ENCODE measurements at places on chromosomes 1 and 21.
A peak's percentile ranks its signal among the peaks of the same experiment; 100 is the strongest.

GRCh38 chr1:53919675-53920066 is 25.7 kb downstream of the DIO1 start:
- no peak for DNase-seq

DNA sequence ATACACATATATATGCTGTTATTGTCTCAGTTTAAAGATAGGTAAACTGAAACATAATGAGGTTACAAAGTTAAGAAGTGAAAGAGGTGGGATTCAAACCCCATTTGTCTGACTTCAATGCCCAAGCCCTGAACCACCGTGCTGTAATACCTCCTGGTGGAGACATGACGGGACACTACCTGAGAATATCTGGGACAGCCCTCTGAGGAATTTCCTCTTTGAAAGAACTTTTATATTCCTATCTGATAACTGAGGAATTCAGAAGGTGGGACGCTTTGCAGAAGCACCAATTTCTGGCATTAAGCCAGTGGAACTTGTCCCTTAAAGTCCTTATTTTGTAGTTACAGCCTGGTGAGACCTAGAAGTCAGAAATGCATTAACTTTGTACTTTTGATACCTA is 32.1 kb upstream of the FASLG start:
- DNase-seq, result no peak

DNA sequence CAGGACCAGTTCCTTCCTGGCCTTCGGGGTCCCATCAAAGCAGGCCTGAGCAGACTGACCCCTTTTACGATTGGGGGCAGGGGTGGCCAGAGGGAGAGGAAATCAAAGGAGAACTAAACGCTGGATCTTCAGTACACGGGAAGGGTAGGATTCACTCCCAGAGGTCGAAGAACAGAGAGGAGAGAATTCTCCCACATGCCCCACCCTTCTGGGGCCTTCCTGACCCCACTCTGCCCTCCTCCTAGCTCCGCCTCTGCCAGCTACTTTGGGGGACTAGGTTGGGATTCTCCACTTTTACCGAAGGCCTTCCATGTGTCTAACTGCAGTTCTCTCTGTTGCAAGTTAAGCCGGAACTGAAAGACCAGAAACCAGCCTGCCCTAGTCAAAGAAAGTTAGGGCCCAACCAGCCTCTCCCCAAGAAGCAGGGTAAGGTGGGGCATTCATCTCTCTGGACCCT is 654 bp upstream of the ARHGEF2 start:
- peak; percentile 62 for DNase-seq

DNA sequence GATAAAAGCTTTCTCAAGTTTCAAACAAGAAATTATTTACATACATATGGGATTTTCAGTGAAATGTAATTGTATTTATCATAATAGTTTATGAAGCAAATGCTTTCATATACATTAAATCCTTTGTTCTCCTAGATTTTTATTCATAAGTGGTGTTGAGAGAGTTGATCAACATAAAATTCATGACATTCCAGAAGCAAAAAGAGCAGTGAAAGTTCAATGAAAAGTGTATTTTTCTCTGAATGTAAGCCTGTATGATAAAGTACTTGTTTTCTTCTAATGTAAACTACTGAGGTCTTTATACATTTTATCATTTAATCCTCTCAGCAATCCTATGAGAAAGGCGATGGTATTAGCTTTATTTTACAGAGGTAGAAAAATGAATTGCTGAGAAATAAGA is 146.5 kb downstream of the PLA2G4A start:
- DNase-seq, result no peak

DNA sequence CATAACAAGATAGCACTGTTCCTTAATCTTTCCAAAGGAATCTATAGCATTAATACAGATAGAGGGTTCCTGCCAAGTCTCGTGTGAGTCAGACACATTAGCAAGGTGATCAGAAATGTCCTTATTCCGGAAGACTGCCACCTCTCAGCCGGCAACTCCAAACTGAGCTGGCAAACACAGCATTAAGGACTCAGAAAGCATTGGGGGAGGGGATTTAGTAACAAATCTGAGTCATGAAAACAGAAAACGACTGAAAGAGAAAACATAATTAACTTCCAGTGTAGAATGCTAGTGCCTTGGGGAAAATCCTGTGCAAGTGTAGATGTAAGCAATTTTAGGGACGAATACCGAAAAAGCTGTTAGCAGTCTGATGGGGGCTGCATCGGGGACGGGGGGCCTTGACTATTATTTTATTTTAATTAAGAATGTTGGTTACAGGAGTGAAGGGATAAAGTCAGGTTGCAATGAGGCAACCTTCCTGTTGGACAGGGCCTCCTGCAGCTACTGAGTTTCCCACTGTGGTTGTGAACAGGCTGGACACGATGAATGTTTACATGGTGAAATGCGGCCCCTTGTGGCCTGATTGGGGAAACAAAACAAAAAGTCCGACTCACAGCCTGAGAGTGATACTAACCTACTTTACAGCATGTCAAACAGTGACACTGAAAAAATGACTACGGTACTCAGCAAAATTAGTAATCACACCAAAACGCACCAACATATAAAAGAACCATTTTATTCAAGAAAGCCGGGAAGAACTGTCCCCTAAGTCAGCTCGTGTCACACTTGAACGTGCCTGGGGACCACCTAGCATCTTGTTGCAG is 20.7 kb downstream of the MIS18A start:
- DNase-seq, result peak; percentile 72

DNA sequence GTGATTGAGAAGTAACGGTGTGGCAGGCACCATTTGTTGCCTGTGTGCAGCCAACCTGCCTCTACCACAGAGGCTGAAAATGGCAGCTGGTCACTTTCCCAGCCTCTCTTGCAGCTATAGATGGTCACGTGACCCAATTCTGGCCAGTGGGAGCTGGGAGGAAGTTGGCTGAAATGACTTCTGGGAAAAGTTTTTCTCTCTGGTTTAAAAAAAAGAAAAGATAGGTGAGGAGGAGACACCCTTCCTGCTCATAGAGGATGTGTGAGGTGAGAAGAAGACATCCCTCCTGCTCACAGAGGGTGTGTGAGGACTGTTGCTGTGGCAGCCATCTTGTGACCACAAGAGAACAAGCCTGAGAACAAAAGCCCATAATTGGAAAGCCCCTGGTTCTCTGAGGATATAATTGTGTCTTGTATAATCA is 122.8 kb downstream of the SYF2 start:
- DNase-seq, result no peak

- DNase-seq, result no peak
Observed at GRCh38 chr1:115782571-115783281, 14.2 kb upstream of the CASQ2 start.

DNA sequence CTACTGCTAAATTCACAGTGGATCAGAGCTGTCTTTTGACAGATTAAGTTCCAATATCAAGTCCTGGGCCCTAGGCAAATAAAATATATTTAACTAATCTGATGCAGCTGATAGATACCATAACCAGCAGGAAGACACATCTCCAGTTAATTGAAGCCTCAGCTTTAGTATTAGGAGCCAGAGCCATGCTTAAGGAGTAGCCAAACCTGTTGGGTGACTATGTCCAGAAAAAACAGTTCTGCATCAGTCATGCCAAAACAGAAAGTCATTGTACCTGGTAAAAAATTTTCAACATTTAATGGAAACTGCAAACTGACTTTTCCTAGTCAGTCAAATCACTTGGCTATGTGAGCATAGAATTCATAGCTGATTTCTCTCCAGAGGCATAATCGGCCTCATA is 200.5 kb upstream of the RUNX1 start:
- no peak for DNase-seq

GRCh38 chr1:8011923-8012858 is 13.9 kb downstream of the ERRFI1 start:
- no peak for DNase-seq

DNA sequence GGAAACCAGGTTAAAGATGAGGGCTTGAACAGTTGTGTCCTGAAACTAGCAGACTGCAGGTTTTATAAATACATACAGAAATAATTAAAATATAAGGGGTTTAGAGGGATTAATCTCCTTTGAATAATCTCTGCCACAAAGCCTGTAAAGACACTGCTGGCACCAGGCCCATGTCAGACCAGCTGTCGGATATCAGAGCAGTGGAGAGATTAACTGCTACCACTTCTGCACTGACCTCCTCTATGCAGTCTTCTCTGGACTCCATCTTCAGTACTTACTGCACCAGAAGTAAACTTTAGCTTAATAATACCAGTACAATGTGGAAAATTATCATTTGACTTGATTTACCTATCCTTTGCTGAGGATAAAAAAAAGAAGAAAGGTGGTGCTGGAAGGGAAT is 128.6 kb downstream of the LHX4 start:
- no peak for DNase-seq

GRCh38 chr1:156797212-156797871 is 19.3 kb downstream of the SH2D2A start:
- peak; percentile 67 for DNase-seq

DNA sequence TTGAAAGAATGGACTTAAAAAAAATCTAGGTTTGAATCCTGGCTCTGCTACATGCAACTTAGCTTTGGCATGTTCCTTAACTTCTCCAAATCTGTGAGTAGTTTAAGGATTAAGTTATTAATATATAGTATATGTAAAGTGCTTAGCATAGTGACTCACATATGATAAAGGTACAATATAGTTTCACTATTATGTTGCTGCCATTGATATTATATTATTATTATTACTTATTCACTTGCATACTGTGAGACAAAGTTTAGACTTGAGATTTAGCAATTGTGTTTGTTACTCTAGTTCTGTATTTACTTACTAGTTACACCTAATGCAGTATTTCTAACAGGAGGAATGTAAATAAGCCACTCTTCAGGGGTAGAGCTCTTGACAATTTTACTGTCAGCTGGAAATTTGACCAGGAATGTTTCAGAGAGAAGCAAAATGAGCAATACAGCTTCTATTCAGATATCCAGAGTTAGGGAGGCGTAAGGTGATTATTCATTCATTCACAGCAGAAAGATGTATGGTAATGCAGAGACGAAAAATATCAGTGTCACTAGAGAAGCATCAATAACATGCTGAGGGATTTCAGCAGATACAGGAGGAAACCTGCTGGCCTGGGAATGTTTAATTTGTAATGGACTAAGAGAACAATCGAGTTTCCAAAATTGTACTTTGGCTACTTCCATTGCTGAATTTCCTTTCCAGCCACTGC is 25.5 kb downstream of the RGS7 start:
- no peak for DNase-seq

DNA sequence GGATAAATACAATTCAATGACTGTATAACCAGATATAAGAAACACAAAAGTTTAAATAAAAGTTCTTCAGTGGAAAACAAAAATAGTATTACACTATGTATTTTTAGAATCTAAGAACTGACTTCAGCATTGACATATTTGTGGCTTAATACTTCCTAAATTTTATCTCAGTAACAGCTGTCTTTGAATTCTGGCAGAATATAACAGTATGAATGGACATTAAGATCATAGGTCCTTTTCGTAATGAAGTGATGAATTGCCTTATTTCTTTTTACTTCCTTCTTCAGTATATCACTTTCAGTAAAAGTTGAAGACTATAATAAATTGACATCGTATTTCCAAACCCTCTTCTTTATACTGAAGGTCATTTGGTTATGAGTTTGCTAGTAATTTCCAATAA is 1030.0 kb downstream of the MRPL39 start:
- DNase-seq, result no peak
